Activated T-cell treated with anti-CD3 and anti-CD28 coated beads for 4 hours (primary cell): ENCODE measurements at places on chromosomes 6 and 20.

DNA sequence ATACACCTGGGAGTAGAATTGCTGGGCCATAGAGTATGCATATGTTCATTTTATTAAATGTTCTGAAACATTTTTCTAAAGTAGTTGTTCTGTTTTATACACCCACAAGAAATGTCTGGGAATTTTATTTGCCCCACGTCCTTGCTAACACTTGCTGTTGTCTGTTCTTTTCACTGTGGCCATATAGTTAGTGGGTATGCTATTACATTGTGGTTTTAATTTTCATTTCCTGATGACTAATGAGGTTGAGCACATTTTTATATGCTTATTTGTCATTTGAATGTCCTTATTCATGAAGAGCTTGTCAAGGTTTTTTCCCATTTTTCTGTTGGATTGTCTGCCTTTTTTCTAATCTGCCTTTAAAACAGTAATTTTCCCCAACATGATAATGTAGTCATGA lies 41.5 kb upstream of the TGM3 start:
- no peak for DNase-seq

DNA sequence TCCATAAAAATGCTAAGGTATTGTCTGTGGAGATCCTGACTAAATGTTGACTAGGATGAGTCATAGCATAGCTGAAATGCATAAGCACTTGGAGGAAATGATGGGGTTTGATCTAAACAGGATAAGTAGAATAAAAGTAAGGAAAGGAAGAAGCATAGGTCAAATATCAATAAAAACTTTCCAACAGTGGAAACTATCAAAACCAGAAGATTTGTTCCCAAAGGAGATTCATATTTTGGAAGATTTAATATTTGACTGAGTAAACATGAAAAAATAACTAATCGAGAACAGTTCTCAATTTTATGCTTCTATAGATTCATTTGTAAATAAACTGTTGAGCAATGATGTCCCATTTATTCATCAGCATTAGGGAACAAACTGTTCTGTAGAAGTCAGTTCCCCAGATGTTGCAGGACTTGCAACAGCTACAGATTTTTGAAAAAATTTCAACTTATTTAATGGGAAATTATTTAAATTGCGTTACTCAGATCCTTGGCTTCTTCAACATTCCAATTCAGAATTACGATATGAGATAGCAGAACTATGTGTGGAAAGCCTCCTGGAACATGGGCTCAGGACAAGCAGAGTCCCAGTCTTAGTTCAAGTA lies 133.7 kb upstream of the TBX18 start:
- no peak for DNase-seq

DNA sequence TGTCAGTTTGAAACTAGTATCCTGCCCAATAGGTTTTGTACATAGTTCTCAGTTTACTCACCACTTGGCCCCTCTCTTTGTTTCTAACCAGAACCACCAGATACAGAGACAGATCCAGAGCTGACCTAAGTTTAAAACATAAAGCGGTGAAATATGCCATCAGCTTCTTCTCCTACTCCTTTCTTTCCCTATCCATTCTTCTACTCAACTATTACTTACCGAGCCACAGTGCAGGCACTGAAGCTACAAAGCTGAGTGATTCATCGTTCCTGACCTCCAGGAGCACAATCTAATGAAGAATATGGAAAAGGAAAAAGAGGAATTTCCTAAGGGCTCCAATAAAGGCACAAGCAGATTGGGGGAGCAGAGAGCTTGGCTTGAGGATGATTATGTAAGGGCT lies 286.0 kb downstream of the FOXC1 start:
- no peak for DNase-seq

- no peak for DNase-seq
Measured at GRCh38 chr20:36540551-36541211, 638 bp upstream of the MYL9 start.

DNA sequence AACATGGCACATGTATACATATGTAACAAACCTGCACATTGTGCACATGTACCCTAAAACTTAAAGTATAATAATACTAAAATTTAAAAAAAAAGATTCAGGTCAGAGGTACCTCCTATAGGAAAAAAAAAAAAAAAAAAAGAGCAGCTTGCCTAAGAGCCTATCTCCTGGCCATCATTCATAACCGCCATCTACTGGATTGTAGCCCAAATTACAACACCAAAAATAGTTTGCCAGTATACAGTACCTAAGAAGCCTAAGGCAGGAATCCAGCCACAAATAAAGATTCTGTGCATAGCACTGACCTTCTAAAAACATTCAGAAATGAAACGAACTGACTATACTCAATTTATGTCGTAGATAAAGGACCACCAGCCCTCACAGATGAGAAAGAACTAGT lies 438.4 kb upstream of the ADGRB3 start:
- DNase-seq: no peak

DNA sequence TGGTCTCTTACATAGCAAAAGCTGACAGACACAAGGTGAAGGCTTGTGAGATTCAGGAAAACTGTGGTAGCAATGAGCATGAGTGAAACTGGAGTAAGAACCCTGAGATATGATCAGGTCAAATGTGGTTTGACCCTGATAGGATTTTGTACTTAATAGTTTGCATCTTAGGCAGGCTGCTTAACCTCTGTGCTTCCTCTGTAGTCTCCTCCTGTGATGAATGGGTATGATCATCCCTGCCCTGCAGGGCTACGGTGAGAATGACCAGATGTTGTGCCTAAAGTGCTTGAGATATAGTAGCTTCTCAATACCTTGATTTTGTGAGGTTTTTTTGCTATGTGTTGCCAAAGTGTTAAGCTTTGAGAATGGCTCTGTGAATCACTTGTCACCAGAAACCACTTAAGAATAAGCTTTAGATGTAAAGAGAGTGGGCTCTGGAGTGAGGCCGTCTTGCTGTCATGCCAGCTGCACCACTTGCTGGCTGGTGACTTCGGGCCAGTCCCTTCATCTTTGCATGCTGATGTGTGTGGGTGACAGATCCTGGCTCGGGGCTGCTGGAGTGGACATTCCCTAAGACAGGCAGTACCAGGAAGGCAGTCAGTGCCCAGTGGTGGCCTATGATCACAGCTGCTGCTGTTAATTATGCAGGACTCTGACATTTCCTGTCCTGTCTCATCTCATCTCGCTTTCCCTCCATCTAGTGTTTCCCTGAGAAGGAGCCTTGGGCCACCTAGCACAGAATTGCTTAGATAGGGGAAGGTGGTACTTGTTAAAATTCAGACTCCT lies 254.7 kb downstream of the NFATC2 start:
- no peak for DNase-seq

DNA sequence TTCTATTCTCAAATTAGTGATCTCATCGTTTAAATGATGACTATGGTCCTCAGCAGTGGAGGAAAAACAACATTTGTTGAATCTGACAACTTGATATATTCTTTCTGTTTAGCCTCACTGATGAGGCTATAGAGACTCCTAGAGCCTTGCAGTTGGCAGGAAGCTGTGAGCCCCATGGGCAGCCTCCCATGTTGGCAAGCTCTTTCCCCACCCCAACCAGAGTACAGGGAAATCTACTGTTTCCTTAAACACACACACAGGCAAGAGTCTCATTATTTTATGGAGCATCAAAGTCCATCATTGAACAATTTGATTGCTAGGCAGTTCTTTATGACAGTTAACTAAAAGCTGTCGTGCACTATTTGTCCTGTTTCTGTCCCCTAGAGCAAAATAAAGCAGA lies 498.2 kb upstream of the CITED2 start:
- no peak for DNase-seq

DNA sequence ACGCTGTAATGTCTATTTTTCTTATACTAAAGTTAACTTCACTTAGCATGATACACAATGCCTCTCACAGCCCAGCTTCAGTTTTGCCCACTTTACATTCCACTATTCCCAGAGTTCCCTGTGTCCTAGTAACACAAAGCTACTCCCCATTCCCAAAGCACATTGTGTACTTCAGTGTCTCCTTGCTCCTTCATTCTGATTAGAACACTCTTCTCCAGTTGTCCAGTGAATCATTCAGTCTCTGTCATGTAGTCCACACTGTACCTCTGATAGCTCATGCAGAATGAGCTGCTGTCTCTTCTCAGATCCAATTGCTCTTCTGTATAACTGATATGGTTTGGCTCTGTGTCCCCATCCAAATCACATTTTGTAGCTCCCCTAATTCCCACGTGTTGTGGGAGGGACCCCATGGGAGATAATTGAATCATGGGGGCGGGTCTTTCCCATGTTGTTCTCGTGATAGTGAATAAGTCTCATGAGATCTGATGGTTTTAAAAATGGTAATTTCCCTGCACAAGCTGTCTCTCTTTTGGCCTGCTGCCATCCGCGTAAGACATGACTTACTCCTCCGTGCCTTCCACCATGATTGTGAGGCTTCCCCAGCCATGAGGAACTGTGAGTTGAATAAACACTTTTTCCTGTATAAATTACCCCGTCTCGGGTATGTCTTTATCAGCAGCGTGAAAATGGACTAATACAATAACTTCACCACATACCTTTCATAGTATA lies 2.1 kb upstream of the TMX4 start:
- no peak for DNase-seq

GRCh38 chr20:10924644-10925201 lies 250.9 kb upstream of the JAG1 start:
- no peak for DNase-seq

DNA sequence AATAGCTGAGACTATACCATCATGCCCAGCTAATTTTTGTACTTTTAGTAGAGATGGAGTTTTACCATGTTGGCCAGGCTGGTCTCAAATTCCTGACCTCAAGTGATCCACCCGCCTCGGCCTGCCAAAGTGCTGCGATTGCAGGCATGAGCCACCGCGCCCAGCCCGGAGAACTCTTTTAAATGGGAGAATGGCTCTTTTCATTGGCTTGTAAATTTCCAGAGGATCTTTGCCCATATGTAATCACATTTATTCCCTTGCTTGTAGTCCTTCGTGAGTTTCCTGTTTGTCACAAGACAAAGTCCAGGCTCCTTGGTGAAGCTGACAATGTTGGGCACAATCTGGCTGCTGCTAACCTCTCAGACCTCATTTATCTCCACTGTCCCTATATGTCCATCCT lies 135.1 kb downstream of the CEP57L1 start:
- no peak for DNase-seq

DNA sequence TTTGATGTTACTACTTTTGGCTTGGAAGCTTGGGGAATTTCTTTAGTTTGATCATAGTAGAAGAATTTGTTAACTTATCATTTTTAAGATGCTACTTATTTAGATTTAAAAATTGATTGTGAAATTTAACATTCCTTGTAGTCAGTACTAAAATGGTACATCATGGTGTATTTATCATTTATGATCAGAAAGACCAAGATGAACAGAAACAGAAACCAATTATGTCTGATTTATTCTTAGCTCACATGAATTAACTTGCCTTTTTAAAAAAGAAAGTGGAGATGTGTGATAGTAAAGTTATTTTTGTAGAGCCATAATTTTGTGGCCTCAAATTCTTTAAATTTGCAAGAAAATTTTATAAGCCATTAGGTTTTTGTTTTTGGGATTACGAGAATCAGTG lies 77.6 kb downstream of the LIN28B start:
- DNase-seq: no peak

DNA sequence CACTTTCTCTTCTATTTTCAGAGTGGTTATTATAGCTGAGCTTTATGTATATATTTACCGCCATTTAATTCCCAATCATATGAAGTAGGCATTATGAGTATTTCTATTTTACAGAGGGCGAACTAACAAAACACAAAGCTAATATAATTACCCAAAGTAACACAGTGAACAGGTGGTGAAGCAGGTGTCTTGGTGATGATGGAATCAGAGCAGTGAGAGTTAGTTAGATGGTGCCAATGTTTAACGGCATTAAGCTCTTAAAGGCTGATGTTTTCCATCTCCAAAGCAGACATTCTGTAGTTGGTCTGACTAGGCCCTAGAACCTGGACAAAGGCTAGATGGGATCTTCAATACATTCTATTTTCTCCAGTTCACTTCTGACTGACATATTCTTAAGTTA lies 551.1 kb upstream of the SYNCRIP start:
- DNase-seq: no peak

GRCh38 chr6:87164004-87164403 lies 8.6 kb downstream of the ZNF292 start:
- no peak for DNase-seq

DNA sequence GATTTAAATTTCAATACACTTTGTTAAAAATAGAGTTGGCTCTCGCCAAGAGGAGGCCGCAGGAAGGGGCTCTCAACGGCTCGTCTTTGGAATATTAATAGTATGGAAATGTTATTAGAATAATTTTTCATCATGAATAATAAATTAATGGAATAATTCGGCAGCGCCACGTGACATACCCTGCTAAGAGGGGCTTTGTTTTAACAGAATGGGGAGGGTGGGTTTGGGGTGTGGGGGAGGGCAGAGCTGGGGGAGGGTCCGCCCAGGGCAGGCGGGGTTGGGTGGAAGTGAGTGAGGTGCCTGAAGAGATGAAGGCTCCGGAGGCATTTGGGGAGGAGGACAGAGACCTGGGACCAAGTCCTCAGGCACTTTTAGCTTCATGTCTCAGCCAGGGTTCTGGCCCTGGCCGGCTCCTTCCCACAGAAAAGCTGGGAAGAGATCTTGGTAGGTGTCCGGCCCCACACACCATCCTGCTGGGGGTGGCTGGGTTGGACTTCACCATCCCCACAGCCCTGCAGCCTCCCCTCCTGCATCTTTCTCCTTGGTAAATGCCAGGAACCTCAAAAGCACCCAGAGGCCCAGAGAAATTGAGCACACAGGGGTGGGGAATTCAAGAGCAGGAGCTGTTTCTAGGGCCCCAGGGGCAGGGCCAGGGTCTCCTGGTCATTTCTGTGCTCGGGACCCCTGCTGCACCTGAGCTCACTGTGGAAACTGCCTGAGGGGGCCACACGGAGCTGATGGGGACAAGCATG lies 93.6 kb upstream of the BHLHE23 start:
- no peak for DNase-seq

DNA sequence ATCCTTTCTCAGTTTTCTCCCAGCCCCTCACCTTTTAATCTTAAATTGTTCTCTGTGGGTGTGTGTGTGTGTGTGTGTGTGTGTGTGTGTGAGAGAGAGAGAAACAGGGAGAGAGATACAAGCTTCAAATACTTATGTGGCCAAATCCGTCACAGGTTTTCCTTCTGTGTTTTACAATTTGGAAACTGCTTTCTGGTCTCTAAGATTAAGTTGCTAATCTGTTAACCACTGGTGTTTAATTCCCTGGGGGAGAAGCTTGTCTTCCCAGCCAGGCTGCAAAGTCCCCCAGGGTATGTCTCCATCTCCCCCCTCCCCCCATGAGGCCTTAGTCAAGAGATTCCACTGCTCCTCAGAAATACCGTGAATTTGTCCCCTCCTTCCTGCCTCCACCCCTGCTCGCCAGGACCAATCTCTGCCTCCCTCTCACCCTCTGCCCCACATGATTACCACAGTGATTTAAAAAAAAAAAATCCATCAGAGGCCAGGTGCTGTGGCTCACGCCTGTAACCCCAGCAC lies 49.0 kb downstream of the RIPOR3 start:
- no peak for DNase-seq

DNA sequence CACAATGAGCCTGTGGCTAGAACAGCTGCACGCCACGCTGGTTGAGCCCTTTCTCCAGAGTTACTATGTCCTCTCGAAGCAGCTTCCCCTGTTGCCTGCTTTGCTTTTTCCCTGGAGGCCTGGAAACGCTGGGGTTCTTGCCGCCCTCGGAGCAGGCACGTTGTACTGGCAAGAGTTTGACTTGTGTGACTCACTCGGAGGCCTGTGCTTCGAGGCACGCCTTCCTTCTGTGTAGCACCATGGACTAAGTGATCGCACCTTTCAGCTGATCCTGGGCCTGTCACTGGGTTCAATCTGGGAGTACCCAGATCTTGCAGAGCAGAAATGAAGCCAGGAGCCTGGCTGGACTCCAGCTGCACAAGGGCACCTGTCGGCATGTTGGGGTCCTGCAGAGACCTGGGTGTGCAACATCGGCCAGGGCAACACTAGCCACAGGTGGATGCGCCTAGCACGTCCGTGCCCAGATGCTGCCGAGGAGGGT lies 5.2 kb downstream of the INSM1 start:
- DNase-seq: no peak

GRCh38 chr20:52269321-52269720 lies 77.7 kb upstream of the ZFP64 start:
- DNase-seq: no peak
